IPS DF 6.9 (cell line): ENCODE measurements at places on chromosomes 6 and 20.

- DNase-seq = no peak
These were observed 562.1 kb downstream of the PRKN start for GRCh38 chr6:162165479-162165878.

DNA sequence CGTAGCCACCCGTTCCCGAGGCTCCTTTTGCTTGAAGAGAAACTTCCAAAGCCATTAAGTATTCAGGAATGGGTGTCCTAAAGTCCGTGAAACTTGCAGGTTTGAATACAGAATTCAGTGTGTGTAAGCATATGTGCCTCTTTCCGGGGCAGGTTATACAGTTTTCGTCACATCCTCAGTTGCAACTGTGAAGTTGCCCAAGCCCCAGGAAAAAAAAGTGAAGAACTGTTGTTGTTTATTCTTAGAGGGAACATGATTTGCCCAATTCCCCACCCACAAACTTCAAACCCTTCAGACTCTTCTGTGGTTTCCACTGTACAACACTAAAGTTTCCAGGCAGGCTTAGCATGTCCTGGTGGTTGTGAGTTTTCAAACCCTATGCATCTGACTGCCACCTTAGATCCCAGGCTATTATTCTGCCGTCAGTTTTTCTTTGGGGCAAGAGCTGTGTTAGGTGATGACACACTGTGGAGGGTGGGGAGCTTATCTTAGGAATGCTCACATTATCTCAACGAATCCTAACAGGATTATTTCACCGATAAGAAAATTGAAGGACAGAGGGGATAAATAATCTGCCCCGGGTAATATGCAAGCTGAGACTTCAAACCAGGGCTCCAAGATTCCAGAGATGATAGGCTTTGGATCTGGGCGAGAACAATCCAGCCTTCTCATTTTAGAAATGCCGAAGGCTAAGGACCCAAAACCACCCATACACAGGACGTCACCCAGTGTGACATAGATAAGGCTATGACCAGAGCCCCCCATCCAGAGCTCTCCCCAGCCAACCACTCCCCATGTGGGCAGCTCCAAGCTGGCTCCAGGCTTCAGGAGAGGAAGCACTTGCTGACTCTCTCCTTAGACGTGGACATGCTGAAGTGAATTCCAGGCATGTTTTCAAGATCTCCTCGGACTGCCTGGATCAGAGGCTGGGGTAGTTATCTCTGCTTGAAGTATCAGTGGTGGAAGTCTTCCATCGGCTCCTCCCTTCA, 81.7 kb upstream of the AFDN start:
- no peak for DNase-seq

- no peak for DNase-seq
These were observed 91.9 kb downstream of the CDKAL1 start for GRCh38 chr6:20626165-20626564.

- no peak for DNase-seq
These were observed 42.3 kb upstream of the CLVS2 start for GRCh38 chr6:122953766-122954165.

DNA sequence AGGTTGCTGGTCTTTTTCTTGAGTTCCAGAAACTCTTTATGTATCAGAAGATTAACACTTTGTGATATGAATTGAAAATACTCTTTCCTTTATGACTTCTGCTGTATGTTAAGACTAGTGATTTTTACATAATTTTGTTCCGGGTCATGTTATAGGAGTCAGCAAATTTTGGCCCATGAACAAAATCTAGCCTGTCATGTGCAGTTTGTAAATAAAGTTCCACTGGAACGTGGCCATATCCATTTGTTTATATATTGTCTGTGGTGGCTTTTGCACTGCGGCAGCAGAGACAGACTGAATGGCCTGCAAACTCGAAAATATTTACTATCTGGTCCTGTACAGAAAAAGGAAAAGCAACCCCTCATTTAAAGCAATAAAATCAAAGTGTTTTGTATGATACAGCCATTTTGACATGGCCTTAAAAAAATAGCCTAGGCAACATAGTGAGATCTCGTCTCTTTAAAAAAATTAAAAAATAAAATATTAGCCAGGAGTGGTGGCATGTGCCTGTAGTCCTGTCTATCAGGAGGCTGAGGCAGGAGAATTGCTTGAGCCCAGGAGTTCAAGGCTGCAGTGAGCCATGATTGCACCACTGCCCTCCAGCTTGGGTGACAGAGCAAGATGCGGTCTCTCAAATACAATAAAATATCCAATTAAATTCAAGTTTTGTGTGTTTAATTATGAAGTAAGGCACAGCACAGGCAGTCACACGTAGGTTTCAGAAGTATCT, 36.9 kb downstream of the SNX9 start:
- no peak for DNase-seq

GRCh38 chr6:106114492-106114891, 28.4 kb downstream of the PRDM1 start:
- no peak for DNase-seq

GRCh38 chr6:53461696-53462095, 83.2 kb downstream of the GCLC start:
- DNase-seq = no peak

- DNase-seq = no peak
These were observed 80.1 kb downstream of the RSPH3 start for GRCh38 chr6:158919865-158920264.
